ENCODE measurements at places on chromosomes 11 and 22.
A peak's percentile ranks its signal among the peaks of the same experiment; 100 is the strongest.

DNA sequence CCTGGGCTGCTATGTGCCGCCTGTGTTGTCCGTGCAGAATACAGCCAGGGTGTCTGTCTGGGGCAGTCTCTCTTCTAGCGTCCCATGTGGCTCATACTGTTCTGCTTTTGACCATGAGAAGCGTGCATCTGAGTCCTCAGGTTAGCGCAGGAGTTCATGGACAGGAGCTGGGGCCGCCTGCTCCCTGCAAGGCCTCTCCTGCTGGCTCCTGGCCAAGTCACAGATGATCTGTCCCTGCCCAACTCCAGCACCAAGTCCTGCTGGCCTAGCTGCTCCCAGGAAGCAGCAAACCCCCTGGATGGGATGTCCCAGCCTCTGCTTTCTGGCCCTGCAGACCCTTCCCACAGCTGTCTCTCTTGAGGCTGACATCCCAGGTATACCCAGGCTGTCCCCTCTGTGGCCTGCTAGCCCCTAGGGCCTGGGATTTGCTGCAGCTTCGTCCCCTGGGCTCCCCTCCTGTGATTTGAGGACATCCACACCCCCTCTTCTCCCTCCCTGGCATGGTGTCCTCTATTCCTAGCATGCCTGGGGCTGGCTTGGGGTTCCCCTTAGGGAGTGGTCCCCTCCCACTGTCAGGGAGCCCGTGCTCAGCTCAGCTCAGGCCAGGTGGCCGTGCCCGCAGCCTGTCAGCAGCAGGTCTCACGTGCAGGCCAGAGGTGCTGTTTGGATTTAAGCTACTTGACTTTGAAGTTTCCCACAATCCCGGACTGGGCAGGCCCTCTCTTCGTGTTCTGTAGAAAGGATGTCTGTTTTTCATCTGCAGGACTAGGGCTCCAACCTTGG is 17.8 kb downstream of the PRR5 start:
- no peak for DNase-seq

- no peak for DNase-seq
These were observed 270.5 kb upstream of the SORL1-AS1 start for GRCh38 chr11:121723246-121723741.

GRCh38 chr11:119248750-119249670 is 42.9 kb downstream of the CBL start:
- no peak for DNase-seq

GRCh38 chr11:90845799-90846198 is 623.0 kb upstream of the CHORDC1 start:
- DNase-seq = no peak

DNA sequence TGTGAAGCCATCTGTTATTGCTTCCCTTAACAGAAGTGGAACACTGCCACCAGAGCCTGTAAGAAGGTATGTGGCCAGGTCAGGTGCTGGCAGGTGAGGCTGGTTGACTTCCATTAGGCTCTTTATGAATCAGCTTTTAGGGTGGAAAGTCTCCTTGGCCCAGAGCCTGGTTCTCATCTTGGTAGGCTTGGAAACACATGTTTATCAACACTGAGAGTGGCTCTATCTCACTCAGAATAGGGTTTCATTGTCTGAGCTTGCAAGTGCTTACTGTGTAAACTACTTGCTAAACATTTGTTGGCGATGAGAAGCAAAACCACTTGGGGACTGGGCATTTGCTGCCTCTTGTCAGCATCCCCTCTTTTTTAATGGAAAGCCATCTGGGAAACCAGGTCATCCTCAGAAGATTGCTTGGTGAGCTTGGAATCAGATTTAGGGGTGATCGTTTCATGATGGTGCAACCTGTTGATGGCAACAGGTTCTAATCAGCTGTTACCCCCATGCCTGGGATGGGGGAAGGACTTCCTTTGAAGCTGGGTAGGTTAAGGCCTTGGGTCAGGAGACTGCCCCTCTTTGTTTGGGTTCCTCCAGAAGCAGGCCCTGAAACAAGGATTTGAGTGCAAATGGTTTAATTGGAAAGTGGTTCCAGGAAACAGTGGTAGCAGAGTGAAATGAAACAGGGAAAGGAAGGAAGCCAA is 75.0 kb upstream of the AMPD3 start:
- no peak for DNase-seq

DNA sequence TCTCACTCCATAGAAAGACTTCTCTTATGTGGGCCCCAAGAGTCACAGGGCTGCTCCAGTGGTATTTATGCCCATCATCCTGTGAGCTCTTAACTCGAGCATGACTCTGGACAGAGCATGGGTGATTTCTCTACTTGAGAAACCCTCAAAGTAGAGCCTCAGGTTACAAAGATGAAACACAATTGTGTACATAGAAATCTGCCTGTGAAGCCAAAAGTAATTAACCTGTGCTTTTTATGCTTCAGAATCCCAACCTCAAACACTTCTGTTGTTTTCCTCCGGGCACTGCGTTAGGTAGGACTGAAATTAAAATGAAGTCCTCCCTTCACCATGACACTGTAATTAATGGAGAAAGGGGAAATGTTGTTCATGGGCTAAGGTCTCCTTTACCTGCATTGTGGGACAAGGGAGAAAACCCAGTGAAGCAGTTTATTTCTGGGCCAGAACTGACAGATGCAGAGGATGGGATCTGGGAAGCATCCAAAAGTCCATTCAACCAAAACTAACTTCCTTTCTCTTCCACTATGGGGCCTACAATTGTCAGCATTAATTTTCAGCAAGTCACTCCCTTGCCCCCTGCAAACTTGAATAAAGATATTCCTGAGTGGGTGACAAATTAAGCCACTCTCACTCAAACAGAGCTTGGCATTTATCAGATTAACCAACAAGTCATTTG is 24.1 kb upstream of the POU2AF1 start:
- DNase-seq = no peak

- no peak for DNase-seq
These were observed 3.6 kb downstream of the SHISAL1 start for GRCh38 chr22:44309137-44309536.

GRCh38 chr11:82003671-82004515 is 729.8 kb downstream of the FAM181B start:
- no peak for DNase-seq

- no peak for DNase-seq
These were observed 7.4 kb downstream of the CNTF start for GRCh38 chr11:58629857-58630256.

GRCh38 chr22:36365020-36365411 is 22.8 kb downstream of the MYH9 start:
- peak; percentile 92 for DNase-seq

GRCh38 chr11:36622431-36623136 is 24.5 kb upstream of the RAG2 start:
- no peak for DNase-seq

- DNase-seq = no peak
These were observed 203.4 kb downstream of the KIF18A start for GRCh38 chr11:27904358-27905055.

GRCh38 chr22:20430101-20430719 is 7.4 kb downstream of the SCARF2 start:
- no peak for DNase-seq

GRCh38 chr11:17352950-17353820 is 1.6 kb downstream of the NCR3LG1 start:
- DNase-seq = peak; percentile 56

Measured in stimulated activated CD4-positive, alpha-beta T cell treated with anti-CD3 and anti-CD28 coated beads, Interleukin-2, amount 100 ng/mL, for 4 hours (primary cell).